ENCODE measurements at places on chromosomes 7 and 10.

DNA sequence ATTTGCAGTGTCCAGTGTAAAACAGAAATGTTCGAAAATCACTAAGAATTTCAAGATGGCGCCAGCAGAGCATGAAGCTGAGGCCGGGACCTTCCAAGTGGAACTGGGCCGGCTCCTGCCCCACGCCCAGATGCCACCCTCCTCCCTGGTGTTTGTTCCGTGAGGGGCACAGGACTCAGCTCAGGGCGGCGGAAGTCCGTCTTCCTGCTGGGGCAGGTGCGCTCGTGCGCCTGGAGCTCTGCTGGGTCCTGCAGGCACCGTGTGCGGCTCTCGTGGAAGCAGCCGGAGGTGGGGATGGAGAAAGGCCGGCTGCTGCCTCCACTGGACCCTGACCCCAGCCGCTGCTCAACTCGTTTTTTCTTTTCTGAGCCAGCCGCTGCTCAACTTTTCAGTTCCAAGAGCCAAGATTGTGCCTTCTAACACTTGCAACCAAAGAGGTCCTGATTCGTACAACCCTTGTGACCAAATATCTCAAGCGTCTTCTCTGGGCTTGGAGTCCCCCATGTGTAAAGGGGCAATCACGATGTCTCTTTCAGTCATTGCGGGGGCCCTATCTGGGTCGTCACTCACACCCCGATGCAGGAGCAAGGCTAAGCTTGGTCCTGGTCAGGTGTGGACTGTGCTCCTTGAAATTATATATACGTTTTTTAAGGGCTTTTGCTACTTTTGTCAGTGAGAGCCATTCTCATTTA, 334.4 kb downstream of the ADARB2 start:
- no peak for DNase-seq

- no peak for DNase-seq
Observed at GRCh38 chr7:6384327-6384726, 63.4 kb downstream of the DAGLB start.

DNA sequence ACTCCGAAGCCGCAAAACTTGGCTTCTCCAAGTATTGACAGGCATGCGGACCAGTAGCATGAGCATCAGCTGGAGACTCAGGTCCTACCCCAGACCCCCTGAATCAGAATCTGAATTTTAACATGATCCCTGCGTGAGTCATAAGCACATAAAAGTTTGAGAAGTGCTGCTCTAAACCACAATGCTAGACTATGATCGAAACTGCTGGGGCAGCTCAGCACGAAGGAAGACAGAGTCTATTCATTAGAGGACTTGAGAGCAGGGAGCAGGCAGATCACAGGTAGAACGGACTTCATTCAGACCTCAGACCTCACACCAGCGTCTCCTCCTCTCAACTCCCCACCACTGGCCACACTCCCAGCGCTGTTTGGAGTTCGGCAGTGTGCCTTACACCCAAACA, 16.9 kb downstream of the CAMK2G start:
- no peak for DNase-seq

GRCh38 chr10:80526218-80526617, 11.5 kb upstream of the SH2D4B start:
- DNase-seq: no peak

- no peak for DNase-seq
Observed at GRCh38 chr10:516764-517163, 172.7 kb downstream of the DIP2C start.
